ENCODE measurements at places on chromosomes 5 and 9. TPM values are rescaled to one million over a fixed set of nuclear protein-coding genes. Genes with fewer than 3 reads are reported as not detected.

GRCh38 chr9:108003526-108003925, 514.0 kb upstream of the KLF4 start:
- DNase-seq = no peak

Gene CXCL14
- total RNA-seq = not detected

Gene ENTREP1
- total RNA-seq = not detected

Gene NR4A3
- 20.7 TPM for total RNA-seq

Gene HK3
- total RNA-seq = 0.55 TPM
